ENCODE measurements at places on chromosomes 1 and 21. TPM values are rescaled to one million over a fixed set of nuclear protein-coding genes. Genes with fewer than 3 reads are reported as not detected.

- DNase-seq = no peak
Observed at GRCh38 chr1:204584699-204585372, 68.6 kb downstream of the MDM4 start.

DNA sequence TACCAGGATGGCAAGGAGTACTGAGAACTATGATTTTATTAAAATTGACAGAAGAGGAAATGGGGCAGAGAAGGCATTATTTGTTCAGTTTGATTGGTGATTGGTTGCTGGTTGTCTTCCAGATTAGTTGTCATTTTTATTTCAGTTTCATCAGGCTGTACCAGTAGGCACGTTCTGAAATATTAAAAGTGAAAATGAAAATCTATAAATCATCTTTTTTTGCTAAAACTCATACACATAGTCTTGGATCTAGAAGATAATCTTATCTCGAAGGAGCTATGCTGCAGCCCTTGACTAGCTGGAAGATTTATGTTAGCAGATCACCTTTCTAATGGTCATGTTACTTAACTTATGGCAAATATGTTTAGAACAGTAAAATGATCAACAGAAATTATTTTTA is 29.0 kb downstream of the NEK7 start:
- DNase-seq = no peak

DNA sequence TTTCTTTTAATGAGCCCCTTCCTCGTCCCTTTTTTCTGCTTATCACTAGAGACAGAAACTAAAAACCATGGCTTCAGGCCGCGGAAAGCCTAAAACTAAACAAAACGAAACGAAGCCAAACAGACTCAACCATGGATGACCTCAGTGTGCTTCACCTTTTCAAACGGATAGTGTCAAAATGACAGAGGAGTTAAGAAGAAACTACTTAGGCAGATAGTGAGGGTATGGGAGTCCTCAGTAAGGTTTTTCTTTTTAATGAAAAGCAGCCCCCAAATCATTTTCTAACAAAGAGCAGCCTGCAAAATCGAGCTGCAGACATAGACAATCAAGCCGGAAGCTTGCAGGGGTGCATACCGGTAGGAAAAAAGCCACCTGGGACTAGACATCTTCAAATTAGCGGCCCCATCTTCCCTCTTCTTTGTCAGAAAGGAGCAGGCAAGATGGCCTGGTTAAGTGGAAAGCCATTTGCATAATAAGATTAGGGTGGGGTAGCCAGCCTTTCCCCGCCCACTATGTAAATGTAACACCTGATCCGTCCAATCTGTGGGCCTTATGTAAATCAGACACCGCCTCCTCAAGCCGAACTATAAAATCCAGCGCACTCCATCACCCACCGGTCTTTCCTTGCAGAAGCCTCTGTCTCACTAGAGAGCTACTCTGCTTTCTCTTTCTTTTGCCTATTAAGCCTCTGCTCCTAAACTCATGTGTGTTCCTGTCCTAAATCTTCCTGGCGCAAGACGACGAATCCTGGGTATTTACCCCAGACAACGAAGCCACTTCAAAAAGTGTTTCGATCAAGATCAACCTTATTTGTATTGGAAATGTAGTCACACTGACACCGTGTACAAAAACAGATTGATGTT is 6.2 kb upstream of the ERO1B start:
- DNase-seq = no peak

The GBP6 gene
- not detected for total RNA-seq

DNA sequence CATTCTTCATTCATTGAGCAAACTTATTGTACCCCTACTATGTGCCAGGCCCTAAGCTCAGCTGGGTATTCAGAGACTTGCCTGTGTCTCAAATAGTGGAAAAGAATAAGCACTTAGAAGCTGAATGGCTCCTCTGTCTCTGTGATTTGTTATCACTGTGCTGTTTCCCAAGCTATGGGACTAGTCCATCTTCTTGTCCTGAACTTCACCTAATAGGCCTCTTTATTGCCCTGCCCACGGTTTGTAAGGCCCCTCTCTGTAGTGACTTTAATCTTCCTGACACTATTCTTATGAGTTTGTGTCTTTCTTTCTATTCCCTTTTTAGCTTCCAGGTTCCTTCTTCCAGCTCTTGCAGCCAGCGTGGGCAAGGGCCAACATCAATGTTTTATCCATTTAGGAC is 85.4 kb upstream of the LPGAT1 start:
- DNase-seq = no peak

- DNase-seq = no peak
Observed at GRCh38 chr1:67780637-67781036, 52.6 kb downstream of the GNG12 start.

DNA sequence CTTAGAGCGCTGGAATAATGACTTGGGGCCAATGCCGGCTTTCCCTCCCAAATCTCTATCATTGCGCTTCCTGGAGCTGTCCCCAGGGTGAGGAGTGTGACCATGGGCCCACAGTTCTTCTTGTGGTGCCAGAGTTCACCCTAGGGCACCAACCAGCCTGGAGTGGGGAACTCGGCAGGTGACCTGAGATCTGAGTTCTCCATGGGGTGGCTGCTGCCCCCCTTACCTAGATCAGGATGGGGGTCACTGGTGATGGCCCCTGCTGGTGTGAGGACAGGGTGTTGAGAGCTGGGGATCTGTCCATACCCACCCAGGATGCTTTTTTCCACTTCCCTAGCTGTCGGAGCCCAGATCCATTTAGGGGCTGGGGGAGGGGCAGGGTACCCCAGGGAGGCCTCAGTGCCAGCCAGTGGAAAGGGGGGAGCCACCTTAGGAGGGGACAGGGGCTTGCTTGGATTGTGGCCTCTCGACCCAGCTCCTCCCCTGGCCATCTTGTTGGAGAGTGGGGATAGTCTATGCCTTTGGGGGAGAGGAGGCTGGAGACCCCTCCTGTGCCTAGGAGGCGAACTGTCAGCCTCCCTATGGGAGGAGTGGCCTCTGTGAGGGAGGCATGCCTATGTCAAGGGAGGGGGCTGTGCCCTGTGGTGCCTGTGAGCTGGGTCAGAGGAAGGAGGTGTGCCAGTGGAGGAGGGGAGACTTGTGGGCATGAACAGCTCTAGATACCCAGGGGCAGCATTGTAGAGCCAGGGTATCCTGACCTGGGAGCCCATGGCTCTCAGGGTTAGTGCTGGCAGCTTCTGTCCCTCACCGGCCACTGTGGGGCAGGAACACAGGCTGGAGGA is 1.7 kb downstream of the FOXO6 start:
- no peak for DNase-seq

GRCh38 chr1:97277891-97278654 is 556.5 kb downstream of the PTBP2 start:
- no peak for DNase-seq

DNA sequence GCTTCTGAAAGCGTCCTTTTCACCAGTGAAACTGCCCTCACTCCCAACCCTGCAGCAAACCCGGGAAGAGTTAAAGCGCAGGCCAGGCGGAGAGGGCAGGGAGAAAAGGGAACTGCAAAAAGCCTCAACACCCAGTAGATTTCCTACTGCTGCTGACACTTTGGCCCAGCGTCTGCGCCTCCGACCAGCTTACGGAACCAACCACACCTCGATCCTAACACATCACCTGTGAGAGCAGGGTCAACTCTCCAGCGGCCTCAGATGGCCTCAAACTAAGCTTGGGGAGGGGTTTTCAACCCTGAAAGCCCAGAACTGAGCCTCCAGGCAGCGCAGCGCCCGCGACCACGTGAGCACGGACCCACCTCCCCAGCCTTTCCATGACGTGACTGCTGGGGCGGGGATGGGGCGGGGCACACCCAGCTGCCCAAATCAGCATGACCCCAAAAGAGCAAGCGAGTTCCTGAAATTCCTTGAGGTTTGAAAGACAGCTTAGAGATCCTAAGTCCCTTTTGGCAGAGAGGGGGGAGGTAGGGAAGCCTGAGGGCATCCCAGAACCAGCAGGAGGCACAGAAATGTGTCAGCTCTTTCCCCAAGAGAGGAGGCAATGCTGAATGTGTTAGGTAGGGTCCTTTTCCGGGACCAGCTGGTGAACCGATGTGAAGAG is 59.1 kb downstream of the ITPKB start:
- no peak for DNase-seq

DNA sequence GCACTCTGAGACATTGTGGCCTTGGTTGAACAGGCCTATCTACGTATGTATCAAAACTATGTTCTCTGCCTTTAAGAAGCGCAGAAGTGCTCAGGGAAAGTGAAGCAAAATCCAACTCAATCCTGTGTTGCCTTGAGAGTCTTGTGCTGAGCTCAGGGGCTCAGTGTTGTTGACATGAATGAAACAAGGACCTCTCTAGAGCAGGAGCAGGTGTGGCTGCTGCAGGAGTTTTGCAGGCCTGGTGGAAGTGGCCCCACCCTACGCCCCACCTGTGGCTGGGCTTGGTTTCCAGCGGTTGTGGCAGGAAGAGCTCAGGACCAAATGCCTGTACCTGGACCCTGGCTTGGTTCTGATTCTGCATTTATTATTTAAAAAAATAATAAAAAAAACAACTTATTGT is 20.9 kb downstream of the CA6 start:
- no peak for DNase-seq

- DNase-seq = no peak
Observed at GRCh38 chr1:116273042-116273783, 99.8 kb upstream of the ATP1A1 start.

DNA sequence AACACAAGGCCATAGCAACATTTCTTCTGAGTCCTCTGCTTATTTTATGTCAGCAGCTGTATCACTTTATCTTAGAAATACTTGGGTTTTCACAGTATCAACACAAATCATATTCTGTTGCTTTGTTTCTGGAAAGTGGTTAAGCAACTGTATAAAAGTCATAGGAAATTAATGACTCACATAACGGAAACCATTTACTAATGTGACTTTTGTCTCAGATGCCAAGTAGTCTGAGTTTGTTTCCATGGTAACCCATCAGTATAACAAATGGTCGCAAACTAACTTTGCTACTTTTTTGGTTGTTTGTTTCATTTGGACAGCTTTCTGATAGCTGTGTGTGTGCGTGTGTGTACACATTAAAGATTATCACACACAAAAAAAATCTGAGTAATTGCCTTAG is 31.1 kb downstream of the EEIG2 start:
- DNase-seq = no peak

GRCh38 chr1:177080564-177080963 is 83.9 kb downstream of the ASTN1 start:
- DNase-seq = no peak

DNA sequence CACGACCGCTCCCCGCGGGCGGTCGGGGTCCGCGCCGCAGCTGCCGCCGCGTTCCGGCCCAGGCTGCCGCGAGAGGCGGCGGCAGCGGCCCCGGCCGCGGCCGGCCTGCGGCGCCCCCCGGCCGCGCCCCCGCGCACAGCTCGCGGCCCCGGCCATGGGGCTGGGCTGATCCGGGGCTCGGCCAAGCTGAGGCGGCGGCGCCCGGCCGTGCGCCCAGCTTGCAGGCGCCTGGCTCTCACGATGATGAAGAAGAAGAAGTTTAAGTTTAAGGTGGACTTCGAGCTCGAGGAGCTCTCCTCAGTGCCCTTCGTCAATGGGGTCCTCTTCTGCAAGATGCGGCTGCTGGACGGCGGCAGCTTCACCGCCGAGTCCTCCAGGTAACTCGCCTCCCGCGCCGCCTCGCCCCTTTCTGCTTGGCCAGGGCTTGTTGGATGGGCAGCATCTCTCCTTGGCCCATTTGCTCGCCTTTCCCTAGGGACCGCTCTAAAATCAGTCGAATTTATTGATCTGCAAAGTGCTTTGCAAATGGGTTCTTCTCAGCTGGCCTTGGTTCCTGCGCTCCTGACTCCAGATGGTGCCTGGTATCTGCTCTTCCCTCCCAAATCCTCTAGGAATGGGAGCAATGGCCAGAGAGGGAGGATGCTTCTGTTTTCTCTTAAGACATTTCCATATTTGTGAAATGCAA is 431 bp downstream of the EEIG2 start:
- no peak for DNase-seq

The LCE1C gene
- total RNA-seq = 0.77 TPM

The C1orf53 gene
- total RNA-seq = 0.85 TPM

DNA sequence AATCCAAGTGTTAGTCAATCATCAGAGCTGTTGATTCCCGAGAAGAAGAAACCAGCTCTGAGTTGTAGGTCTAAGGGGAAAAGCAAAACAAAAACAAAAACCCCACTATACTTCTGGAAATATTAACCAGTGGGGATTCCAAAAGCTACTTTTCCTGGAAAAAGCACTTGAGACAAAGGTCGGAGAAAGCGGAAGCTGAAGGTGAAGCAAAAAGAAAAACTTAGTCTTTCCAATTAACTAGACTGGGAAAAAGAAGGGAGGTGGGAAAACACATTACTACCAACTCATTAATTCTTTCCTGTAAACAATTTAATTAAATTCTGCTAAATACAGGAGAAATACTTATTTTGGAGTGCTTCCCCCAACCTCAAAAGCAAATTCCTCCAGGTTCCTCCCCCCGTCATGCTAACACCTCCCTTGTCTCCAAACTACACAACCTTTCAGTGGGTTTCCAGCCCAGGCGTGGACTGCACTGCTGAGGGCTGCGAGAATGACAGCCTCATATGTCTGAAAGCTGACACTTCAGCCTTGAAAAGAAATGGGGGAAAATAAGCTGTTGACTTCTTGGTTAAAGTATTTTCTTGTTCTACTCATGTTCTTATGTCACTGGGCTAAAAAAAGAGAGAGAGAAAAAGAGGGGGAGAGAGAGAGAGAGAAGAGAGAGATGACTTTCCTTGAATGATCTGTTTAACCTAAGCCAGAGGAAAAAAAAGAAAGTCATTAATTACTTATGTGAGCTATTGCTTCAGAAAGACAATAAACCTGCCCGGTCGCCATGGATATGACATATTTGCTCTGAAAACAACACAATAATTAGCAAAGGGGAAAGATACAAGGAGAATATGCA is 5.1 kb downstream of the CASZ1 start:
- DNase-seq = no peak

The RGS8 gene
- 0.31 TPM for total RNA-seq
